ENCODE measurements at places on chromosomes 13 and 19. TPM values are rescaled to one million over a fixed set of nuclear protein-coding genes. Genes with fewer than 3 reads are reported as not detected.

Gene PNMA8B
- 0.17 TPM for total RNA-seq

Gene CNN1
- total RNA-seq = 1.2 TPM

Gene ACOD1
- not detected for total RNA-seq

Gene ZNF8
- 6.1 TPM for total RNA-seq

Gene ZNF433
- total RNA-seq = 2.0 TPM

All from dermis blood vessel endothelial cell (primary cell).